ENCODE measurements at places on chromosomes 1 and 21.

GRCh38 chr1:110004583-110004982, 20.0 kb downstream of the AHCYL1 start:
- no peak for DNase-seq

DNA sequence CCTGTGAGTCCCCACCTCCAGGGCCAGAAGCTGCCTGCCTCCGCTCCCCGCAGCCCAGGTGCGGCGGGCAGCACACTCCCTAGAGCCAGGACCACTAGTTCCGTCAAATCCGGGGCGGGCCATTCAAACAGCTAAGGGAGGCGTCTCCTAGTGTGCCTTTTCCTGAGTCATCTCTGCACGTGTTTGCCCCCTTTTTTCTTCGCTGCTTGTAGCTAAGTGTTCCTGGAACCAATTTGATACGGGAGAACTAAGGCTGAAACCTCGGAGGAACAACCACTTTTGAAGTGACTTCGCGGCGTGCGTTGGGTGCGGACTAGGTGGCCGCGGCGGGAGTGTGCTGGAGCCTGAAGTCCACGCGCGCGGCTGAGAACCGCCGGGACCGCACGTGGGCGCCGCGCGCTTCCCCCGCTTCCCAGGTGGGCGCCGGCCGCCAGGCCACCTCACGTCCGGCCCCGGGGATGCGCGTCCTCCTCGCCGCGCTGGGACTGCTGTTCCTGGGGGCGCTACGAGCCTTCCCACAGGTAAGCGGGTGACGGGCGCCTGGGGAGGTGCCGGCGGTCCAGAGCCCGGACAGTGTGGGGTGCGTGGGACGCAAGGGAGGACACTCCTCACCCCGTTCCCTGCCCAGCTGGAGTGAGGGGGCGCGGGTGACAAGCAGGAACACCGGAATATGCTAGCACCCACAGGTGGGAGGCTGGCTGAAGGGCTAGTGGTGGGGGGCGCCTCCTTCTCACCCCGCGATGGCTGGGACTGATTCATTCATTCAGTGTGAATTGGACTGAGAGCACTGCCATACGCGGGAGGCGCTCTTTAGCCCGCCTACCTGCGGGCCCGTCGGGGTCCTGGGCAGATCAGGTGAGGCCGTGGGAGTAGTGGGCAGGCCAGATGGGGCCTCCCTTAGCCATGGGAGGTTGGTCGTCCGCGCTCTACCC, at the start of gene TNFRSF8:
Gene TNFRSF8 (plus strand): TSS at position 163 of the 932 bp plus-strand sequence. CDS start 296 bp downstream, at position 459.
- DNase-seq: no peak

- no peak for DNase-seq
These were observed 36.3 kb downstream of the DHCR24 start for GRCh38 chr1:54850737-54851136.

DNA sequence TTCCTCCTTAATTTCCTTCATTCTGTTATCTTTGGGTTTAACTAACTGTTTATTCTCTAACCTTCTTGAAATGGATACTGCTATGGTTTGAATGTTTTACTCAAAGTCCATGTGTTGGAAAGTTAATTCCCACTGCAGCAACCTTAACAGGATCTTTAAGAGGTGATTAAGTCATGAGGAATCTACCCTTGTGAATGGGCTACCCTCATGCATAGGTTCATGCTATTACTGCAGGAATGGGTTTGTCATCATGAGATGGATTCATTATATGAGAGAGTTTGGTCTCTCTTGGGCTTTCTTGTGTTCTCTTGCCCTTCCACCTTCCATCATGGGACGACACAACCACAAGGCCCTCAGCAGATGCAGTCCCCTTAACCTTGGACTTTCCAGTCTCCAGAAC, 516.9 kb downstream of the ADGRL2 start:
- no peak for DNase-seq

- no peak for DNase-seq
These were observed 10.0 kb downstream of the PLA2G2D start for GRCh38 chr1:20109223-20109856.

GRCh38 chr1:109258481-109259466, 9.4 kb downstream of the CELSR2 start:
- no peak for DNase-seq

DNA sequence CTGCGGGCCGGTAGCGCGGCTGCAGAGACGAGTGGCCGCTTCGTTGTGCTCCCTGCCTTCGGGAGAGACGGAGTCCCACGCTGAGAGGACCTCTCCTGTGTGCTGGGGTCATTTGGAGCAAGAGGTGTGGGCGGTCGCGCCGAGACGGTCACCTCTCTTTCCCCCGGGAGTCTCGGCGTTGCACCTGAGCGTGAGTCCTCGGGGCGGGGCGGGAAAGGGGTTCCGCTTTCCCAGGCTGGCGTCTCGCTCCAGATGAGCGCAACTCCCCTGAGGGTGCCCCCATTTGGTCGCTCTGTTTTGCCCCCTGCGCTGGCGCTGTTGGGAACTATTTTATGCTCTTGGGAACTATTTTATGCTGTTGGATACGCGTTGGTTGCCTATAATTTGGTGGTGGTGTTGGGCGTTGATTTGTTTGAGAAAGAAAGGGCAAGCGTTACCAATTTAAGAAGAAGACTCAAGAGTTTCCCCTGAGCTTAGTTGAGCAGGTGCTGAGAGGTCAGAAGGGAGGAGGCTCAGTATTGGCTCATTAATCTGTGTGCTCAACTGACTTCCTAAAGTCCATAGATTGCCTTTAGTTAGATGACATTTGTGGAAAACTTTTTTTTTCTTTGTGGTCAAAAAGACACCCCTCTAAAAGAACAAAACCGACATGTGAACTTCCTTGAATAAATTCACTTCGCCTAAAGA, 683 bp downstream of the LRRC8B start:
- no peak for DNase-seq

DNA sequence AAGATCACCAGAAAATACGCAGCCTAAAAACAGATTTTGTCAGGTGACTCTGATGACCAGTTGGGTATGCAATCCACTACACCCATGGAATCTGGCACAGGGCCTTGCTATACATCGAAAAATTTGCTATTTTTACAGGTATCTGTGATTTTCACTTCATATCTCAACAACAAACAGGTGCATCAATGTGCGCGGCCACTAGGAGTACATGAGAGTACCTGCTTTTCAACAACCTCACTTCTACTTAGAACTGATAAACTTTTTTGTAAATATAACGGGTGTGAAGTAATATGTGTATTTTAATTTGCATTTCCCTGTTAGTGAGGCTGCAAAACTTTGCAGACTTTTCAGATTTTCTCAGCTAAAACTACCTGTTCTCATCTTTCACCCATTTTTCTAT, 80.8 kb downstream of the SLC45A1 start:
- no peak for DNase-seq

GRCh38 chr1:75265792-75266191, 131.6 kb downstream of the LHX8 start:
- no peak for DNase-seq

DNA sequence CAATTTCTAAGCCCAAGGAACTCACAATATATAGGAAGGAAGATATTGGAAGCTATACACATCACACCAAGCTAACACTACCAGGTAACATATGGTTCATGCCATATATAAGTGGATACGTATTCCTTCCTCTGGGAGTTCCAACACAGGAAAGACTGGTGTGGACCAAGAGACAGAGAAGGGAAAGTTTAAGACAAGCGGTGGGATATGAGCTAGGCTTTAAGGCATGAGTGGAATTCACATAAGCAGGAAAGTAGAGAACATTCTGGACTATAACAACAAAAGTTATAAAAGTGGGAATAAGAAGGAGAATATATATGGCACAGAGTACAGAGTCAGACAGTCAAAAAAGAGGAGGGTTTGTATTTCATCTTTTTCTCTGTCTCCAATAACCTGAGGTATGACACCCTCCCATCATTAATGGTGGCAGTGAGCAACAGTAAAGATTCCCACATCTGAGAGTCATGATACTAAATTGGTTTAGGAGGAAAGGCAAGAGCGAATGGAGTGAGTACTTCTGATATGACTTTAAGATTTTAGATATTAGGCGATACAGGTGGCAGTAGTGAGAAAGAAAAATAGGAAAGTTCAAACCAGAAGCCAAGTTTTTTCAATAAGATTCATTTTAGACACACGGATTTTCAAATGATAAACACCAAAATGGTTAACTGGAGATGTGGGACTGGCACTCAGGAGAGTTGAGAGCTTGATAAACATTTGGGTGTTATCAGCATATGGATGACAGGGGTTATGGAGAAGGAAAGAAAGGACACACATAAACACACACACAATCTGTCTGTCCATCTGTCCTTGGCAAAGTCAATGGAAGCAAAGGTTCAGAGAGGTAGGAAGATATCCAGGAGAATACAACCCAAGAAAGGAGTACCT, 87.4 kb upstream of the TTC39A start:
- DNase-seq: no peak

GRCh38 chr1:6016191-6016865, 24.1 kb upstream of the NPHP4 start:
- DNase-seq: no peak

GRCh38 chr21:29221253-29221744, 77.4 kb upstream of the BACH1 start:
- DNase-seq: no peak

DNA sequence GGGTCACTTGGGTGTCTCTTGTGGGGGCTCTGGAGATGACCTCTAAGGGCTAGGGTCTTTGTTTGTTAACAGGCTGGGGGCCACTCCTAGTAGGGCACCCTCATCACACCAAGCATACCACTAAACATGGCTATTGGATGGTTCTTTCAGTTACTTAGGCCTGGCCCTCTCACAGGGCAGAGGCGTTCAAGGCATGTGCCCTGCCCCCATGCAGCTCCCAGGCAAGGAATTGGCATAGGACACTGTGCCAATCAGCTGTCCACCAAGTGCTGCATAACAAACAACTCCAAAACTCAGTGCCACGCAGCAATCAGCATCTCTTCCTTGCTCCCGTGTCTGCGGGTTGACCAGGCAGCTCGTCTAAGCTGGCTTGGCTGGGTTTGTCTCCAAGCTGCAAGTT, 2.1 kb upstream of the KCNAB2 start:
- no peak for DNase-seq

DNA sequence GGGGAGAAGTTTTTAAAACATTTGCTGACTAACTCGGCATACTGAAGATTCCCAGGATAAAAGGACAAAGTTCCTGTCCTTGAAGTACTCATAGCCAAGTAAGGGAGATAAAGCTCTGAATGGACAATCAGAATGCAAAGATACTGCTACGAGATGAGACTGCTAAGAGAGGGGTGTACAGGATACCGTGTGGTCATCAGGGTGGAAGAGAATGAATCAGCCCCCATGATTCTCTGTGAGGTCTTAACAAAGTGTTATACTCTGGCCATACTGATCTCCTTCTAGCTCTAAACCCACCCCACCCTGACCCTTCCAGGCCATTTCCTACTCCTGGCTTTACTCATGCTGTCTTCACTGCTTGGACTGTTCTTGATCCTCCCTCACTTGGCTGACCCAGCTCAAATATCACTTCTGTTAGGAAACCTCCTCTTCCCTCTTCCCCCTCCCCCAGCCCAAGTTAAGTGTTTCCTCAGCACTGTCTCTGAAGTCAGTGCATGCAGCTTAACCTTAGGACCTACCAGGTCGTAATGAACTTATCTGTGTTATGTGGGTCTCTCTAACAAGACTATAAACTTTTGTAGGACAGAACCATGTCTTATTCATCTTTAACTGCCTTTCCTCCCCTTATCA, 15.8 kb upstream of the MAGOH start:
- DNase-seq: no peak

DNA sequence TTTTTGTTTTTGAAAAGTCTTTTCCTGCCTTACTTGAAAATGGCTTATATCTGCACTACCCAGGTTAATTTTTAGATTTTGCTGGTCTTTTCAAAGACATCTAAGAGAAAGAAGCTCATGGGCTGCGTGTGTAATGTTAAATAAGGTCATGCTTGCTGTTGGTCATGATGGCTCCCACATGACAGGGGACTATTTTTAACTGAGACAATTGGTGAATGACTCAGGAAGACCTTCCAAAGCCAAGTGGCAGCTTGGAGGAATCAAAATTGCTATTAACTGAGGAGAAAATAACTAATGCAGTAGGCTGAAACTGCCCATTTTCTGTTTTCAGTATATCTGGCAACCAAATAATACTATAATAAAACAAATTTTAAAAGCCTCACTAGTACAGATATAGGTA, 117.1 kb upstream of the SPAG17 start:
- no peak for DNase-seq

- DNase-seq: no peak
These were observed 167.6 kb downstream of the RERE start for GRCh38 chr1:8649875-8650274.

DNA sequence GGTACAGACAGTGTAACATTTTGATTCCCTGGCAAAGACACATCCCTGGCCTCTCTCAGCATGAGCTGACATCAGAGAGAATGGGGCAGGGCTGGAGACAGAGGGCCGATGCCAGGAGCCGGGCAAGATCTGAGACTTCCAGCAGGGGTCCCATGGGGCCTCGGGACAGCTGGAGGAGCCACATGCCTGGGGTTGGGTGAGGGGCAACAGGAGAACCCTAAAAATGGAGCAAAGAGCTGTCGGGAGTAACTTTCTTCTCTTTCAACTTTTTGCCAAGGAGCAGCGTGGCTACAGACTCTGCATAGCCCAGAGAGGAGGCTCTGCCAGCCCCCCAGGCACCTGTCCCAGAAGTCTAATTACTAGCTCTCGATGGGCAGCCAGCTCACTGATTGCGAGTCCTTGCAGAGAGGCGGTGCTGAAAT, 130.8 kb downstream of the LACTBL1 start:
- no peak for DNase-seq

DNA sequence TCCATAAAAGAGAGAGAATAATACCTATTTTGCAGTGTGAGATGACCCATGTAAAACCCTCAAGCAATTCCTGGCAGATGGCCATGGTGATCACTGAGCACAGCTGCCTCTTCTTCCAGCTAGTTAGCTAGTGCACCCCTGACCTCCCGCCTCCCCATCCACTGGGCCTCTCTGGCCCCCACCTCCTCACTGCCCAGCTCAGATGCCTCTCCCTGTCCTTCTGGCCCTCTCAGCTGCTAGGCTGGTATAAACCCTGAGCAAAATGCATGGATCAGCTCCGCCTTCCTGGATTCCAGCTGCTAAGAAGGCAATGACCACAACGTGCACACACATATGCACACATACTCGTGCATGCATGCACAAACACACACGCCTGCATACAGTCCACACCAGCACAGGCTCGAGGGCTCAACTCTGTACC, 117.2 kb downstream of the DMRTB1 start:
- no peak for DNase-seq

DNA sequence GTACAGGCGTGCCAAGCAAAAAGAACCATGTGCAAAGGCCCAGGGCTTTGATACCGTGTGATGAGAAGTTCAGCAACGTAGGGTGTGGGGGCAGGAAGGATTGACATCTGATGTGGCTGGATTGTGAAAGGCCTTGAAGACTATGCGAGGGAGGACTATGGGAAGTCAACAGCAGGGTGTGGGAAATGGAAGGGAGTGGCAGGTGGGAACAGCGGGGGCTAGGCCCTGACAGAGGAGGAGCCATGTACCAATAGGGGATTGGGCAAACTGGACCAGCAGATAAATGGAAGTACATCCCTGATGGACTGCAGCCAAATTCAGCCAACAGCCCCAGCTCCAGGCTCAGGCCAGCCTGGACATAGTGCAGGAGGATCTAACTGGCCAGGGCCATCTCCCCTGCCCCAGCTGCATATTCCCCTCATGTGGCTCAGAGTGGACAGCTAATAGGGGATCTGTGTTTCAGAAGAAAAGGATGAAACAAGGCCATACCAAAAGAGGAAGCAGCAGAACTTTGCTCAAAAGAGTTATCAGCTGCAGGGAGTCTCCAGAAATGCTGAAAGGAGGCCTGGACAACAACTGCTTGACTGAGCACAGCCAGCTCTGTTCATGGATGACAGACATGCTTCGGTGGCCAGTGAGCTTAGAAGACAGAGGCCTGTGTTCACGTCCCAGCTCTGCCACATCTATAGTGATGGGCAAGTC, 140.2 kb upstream of the SGIP1 start:
- DNase-seq: no peak

Measured in stimulated activated CD8-positive, alpha-beta memory T cell treated with anti-CD3 and anti-CD28 coated beads, Interleukin-12 subunit alpha, Interleukin-12 subunit beta, amount 100 ng/mL, for 1 hour (primary cell).